ENCODE measurements at places on chromosomes 1 and 21.

GRCh38 chr1:39501666-39502065, 10.2 kb downstream of the BMP8A start:
- no peak for DNase-seq

GRCh38 chr1:26627954-26628353, 67.9 kb upstream of the ARID1A start:
- no peak for DNase-seq

GRCh38 chr1:183328371-183328770, 89.8 kb downstream of the NMNAT2 start:
- DNase-seq, result no peak

- DNase-seq, result no peak
These were observed 7.6 kb downstream of the MTF1 start for GRCh38 chr1:37851782-37852210.

DNA sequence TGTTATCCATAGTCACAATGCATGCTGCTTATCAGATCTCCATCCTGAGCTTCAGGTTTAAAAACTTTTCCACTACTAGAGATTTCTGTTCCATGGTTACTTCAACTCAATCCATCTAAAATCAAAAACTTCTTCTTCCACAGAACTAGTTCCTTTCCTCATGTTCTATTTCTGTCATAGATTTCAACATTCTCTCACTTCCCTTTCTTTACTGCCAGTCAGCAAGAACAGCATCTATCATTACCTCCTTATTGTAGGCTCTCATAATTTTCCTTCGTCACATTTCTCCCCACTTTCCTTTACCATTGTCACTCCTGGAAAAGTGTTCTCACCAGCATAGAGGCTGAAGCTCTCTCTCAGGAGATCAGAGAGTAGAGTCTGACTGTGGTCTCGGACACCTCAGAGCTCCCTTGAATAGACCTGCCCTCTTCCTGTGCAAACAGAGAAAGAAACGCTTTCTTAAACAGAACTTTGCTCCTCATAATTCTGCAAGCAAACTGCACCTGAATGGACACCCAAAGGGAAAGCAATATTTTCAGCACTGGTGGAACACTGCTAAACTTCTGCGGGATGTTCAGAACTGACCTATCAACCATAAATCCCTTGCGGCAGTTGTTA, 48.7 kb upstream of the KIRREL1 start:
- no peak for DNase-seq

DNA sequence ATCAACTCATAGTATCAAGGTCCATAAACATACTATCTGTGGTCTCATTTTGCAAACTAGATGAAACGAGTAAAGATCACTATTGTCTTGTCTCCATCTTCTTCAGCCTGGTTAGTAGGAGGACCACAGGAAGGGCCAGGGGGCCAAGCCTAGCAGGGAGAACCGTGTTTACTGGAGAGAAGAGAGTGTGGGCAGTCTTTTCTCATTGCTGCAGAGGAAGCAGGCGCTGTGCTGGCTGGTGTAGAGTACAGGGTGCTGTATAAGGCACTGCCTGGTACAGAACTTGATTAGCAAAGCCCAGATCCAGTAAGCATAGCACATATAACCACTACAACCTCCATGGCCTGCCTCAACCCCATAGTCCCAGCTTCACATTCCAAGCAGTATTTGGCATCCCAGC, 10.0 kb upstream of the B4GALT3 start:
- no peak for DNase-seq

GRCh38 chr1:53047737-53048736, 14.0 kb upstream of the PODN start:
- DNase-seq, result no peak

DNA sequence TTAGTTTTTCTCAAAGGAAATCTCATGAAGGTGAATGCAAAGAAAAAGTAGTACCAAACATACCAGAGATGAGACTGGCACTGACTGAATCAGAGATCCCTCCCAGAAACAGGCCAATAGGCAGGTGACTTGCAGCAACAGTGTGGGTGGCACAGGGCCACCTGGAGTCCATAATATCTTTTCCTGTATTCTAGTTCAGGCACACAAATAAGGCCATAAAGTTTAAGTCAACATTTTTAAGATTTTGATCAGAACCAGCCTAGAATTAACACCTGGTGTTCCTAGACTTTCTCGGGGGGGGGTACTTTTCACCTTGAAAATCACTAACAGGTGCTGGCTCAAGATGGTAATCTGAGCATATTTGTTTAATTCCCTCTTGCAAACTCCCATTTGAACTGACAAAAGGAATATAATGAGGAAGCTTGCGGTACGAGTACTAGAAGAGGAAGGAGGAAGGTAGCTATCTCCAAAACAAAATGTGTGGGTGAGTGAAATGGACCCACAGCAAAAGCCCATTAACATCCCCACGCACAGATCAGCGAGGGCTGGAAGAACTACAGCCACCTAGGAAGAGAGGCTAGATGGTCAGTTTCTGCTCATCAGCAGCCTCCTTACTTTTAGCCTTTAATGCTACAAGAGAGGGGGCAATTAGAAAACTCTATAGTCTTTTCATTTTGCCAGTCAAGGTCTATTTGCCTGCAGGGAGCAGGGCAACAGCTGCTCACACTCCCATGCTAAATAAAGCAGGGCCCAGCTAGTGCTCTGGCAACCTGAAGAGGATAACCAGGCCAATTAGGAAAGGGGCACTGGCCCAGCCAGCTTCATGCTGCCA, 18.9 kb downstream of the SDE2 start:
- DNase-seq, result no peak

GRCh38 chr21:33481314-33481943, 1.7 kb upstream of the TMEM50B start:
- DNase-seq, result no peak

GRCh38 chr1:34785875-34786470, 5.0 kb downstream of the GJB3 start:
- no peak for DNase-seq

DNA sequence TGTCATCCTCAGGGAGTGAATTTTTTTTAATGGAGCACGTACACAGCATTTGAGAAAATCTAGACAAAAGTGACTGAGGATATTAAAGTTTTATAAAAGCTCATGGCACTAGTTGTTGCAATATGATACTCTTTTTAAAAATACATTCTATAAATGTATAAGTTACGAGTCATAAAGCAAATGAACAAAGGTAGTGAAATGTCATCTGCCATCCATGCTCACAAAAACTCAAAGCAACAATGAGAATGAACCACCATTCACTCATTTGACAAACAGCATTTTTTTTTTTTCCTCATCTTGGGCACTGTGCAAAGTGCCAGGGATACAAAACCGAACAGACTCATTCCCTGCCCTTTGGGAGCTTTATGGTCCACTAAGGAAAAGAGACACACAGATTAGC, 38.7 kb downstream of the GPR137B start:
- DNase-seq, result no peak

- peak; percentile 44 for DNase-seq
These were observed 256.1 kb upstream of the PTBP2 start for GRCh38 chr1:96465441-96465840.

All from right forelimb (tissue), 1 donor.